Stimulated activated CD4-positive, alpha-beta T cell treated with anti-CD3 and anti-CD28 coated beads, Interleukin-4, amount 100 ng/mL, for 1 hour (primary cell): ENCODE measurements at places on chromosomes 2 and 18.
A peak's percentile ranks its signal among the peaks of the same experiment; 100 is the strongest.

DNA sequence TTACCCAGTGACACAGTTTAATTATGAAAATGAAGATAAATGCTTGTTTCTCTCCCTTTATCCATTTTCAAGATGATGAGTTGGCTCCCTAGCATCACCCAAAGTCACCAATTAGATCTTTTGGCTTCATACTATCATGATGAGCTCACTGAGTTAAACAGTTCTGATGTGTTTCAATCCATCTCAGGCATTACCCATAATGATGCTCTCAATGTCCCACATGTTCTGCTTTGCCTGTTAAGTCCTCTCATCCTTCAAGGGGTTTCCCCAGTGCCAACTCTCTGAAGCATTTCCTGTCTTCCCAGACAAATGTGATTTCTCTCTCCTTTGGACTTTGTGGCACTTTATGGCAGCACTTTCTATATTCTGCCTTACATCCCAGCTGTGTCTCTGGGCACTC lies 92.6 kb downstream of the EPB41L3 start:
- no peak for DNase-seq

DNA sequence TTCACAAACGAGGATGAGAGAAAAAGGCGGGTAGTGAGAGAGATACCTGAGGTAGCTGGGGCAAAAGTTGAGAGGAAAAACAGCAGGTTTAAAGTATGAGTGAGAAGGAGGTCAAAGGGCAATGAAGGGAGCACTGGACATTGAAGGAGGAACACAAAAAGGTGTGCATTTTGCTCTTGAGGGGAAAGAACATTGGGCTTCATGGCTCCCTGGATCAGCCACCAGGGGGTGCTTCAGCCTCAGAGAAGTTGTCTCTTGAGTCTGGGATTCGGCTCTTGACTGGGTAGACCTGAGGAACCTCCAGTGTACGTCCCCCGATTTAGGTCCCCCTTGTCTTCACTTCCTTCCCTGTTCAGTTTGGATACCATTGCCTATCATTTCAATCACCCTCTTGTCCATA lies 128.5 kb downstream of the RAPGEF4 start:
- peak; percentile 34 for DNase-seq

DNA sequence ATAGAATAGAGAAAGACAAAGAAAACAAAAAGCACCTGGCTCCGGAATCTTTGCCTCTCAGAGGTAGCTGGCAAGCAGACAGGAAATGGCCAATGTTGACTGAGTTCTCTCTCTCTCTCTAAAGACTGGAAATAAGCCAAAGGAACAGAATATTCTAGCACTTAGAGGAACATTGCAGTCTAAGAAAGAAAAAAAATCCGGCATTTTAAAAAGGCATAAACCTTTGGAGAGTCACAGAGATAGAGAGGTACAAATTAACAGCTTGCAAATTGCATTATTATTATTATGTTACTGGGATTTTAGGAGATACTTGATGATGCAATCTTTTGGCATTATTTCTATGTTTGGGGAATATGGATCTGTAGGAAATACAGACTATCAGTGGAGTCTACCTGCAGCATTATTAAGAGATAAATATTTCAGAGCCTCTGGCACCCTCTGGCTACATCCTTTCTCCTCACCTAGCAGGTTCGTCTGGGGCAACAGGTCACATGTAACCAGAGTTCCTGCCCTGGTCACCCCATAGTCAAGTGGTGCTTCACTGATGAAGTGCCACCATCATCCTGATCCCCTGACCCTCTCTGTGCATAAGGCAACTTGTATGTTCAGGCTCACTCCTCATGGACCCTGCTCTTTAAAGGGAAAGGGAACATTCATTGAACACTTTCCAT lies 318.9 kb upstream of the ACVR2A start:
- DNase-seq: no peak

GRCh38 chr2:151945186-151945585 lies 117.0 kb upstream of the ARL5A start:
- DNase-seq: no peak

GRCh38 chr2:187206071-187206470 lies 242.0 kb downstream of the CALCRL start:
- no peak for DNase-seq

GRCh38 chr2:73008766-73009135 lies 62.8 kb downstream of the SFXN5 start:
- no peak for DNase-seq

GRCh38 chr2:128401680-128402079 lies 83.0 kb upstream of the HS6ST1 start:
- DNase-seq: no peak

GRCh38 chr2:181456660-181457120 lies 496 bp upstream of the ITGA4 start:
- DNase-seq: peak; percentile 52

DNA sequence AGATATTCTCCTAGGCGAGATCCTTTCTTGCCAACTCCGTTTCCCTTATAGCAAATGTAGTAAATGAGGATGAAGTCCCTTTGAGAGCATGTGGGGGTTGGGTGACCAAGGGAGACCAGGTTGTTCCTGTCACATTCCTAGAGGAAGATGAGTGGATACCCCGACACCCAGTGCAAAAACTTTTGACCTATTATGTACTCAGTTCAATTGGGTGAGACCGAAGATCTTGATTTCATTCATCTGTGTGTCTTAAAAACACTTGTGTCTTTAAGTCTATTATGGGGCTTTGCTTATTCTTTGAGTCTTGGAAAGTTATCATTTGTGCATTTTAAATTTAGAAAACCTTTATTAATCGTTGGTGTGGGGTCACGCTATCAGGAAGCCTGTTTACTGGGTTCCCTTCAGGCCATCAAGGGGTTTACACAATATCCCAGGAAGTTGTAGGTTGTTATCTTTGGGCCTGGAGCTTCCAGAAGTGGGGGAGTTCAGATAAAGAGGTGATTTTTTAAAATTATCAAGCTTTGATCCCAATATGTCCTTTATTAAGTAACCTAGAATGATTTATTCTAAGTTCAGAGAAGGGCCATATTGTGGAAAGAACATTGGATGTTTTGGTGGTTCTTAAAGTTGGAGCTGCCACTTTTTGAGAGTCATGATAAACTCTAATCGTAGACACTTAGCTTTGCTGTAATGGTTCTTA lies 2.8 kb downstream of the RHOB start:
- no peak for DNase-seq

GRCh38 chr2:201980946-201981345 lies 52.7 kb upstream of the FZD7 start:
- no peak for DNase-seq

DNA sequence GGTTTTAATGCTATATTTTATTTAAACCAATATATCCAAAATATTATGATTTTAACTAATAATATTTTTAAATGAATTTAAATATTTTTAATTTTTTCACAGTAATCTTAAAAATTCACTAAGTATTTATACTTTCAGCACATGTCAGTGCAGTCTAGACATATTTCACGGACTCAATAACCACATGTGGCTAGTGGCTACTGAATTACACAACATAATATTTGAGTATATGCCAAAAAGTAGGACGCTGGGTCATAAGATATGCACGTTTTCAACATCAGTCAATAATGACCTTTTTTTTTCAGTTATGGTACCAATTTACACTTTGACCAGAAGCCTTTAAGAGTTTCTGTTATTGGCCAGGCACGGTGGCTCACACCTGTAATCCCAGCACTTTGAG lies 117.7 kb downstream of the GFPT1 start:
- no peak for DNase-seq

- no peak for DNase-seq
Measured at GRCh38 chr2:199716807-199717586, 134.0 kb downstream of the FTCDNL1 start.

DNA sequence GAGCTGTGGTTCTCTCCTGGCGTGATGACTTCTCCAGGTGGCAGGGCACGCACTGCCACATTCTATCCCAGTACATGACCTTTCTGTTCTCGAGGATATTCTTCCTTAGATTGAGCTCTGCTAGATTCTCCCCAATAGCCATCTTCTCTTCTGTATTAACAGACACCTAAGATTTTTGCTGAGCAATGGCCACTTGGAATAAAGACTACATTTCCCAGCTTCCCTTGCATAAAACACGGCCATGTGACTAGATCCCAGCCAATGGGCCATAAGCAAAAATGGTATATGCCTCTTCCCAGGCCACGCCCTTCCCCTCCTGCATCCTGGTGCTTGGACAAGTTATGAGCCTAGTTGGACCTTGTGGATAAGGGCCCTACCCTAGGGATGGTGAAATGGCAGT lies 82.1 kb downstream of the EIF2AK3 start:
- DNase-seq: no peak

DNA sequence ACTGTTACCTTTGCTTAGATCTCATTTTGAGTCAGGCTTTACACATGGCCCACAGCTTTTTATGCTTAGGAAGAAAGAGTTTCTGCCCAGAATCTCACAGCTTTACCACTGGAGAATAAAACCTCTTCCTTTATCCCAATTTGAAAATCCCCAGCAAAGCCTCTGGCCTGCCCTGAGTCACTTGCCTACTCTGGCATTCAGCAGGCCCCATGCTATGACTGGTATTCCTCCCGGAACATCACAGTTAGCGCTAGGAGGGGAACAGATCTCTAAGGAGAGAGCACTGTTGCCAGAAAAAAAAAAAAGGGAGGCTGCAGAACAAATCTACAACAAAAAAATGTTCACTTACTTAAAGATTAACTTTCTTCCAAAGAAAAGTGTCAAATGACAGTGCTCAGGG lies 152.9 kb upstream of the DNMT3A start:
- no peak for DNase-seq

- no peak for DNase-seq
Measured at GRCh38 chr2:62744603-62745002, 39.1 kb downstream of the EHBP1 start.

DNA sequence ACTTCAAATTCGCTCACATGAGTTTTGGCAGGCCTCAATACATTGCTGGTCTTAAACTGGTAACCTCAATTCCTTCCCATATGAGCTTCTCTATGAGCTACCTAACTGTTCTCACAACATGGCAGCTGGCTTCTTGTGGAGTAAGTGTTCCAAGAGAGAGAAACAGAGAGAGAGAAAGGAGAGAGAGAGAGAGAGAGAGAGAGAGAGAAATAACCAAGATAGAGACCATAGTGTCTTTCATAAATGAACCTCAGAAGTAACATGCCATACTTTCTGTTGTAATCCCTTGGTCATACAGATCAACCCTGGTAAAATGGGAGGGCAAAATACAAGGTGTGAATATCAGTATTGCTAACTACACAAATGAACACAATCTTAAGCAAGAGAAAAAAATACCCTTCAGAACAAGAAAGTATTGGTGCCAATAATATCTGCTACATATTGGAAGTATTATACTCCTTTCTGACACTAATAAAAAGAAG lies 33.2 kb upstream of the UBE2E3 start:
- DNase-seq: no peak
